ENCODE measurements at places on chromosomes 2 and 18.

DNA sequence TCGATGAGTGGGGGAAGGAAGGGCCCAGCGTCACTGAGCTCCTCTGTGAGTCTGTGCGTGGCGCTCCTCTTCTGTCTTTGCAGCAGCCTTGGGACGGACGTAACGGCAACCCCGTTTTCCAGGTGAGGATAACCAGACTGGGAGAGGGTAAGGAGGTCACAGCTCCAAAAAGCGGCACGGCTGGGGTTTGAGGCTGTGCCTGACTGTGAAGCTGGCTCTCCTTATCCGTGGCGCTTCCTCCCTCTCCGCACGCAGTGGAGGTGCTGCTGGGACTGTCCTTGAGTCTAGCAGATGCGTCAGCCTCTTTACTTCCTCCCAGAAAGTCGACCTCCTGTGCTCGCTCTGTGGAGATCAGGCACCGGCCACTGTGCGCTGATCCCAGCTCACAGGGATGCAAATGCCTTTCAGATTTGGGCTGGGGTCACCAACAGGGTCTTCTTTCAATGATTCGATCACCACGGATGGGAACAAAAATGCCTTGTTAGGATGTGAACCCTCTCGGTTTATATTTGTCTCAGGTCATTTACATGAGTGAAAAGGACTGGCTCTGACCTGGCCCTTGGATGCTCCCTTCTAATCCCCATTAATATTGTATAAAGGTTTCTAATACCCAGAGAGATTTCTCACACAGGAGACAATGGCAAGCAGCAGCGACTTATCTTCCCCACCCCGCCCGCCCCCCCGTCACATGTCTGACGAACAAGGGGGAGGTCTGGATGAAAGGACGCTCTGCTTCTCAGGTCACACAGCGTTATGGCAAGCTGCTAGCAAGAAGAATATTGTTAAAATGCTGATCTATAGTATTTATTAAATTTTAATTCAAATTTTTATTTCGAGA is 30.1 kb upstream of the E2F6 start:
- DNase-seq = peak; percentile 58

DNA sequence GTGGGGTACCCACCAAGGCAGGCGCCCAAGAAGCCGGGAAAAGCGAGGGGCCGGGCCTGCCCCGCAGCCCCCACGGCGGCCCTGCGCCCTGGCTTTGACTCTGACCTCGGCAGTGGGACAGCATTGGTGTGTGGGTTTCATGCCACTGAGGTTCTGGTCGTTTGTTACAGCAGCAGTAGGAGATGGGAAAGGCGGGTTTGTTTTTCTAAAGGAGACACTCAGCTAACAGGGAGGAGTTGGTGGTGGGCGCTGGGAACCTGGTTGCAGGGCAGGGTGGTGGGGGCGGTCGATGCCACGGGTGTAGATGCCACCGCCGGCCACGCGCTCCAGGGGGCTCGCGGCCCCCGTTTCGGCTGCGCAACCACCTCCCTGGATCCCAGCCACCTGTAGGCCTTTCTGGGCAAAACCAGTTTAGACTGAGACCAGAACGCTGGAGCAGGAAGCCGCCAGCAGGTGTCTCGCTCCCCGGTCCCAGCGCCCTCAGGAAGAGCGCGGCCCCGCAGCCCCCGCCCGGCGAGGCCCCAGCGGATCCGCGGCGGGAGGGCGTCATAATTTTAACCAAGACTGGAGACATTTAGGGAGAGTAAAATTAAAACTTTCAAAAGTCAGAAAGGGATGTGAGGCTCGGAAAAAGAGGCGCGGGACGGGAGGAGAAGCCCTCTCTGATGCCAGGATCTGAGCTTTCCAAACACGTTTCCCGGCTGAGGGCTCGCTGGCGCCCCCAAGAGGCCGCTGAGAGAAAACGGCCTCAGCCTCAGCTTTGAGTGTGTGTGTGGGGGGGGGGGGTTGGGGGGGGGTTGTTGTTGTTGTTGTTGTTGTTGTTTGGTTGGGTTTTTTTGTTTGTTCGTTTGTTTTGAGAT is 17.4 kb downstream of the CIDEA start:
- peak; percentile 89 for DNase-seq

DNA sequence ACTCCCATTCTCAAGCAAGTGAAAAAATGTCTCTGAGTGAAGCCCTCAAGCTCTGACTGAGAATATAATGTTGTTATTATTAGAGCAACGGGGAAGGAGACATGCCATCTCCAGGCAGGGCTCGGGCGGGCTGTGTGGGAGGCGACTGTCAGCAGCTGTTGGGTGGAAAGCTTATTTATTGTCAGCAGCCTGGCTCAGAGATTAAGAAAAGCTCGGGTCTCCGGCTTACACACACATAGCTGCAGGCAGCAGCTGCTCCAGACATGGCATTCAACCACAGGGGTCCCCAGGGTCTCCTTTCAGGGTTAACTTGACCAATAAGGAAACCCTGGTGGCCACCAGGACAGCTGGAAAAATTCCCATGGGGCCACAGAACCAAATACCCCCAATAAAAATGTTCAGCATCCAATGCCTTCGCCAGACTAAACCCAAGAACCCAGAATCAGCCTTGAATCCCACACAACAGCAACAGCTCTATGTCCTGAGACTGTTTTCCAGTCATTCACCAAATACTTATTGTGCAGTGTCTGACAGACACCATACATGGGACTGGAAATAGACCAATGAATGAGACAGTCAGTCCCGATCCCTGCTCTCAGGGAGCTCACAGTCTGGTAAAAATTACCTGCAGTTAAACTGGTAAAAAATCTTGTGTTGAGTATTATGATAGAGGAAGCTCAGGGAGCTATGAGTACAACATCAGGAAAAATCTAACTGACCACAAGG is 70.5 kb upstream of the RTN4 start:
- DNase-seq = peak; percentile 29

DNA sequence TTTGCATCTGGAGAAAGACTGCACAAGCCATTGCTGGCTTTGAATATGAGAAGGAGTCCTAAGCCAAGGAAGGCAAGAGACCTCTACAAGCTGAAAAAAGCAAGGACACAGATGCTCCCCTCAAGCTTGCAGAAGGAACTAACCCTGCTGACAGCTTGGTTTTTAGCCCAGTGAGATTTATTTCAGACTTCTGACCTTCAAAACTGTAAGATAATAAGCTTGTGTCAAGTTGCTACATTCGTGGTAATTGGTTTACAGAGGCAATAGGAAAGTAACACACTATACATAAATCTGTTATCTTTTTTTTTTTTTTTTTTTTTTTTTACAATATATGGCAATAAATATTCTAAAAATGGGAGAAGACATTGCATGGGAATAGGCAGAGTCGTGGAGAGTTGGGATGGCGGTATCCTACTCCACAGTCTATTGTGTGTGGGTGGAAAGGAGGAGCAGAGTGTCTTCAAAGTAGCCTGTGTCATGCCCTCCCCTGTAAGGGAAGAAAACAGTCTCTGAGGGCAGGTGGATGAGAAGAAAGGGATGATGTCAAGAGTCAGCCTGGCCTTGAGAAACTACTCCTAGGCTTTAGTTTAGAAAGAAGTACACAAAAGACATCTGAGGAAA is 196.9 kb downstream of the THSD7B start:
- DNase-seq = no peak

DNA sequence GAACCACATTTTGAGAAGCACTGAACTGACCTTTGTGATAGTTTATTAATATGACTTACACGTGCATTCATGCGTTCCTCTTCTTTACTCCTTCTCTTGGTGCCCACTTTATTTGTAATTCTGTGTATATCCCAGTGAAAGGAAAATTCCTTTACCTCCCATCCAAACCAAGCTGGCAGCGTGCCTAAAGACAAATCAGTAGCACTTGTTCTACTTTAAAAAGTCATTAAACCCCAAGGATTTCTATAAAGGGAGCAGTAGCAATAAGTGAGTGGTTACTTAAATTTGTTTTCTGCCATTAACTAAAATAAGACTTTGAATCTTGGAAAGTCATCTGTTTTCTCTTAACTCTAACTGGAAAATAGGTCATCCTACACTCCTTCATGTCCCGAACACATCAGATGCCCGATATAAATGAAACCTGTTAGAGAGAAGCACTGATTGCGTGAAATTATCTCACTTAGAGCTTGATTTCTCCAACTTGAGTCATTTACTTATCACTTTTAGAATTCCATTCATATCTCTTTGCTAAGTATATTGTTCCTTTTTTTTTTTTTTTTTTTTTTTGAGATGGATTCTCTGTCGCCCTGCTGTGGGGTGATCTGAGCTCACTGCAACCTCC is 10.7 kb downstream of the PIK3C3 start:
- DNase-seq = no peak

All from ELF-1 (cell line).